ENCODE measurements at places on chromosomes 2 and 18. TPM values are rescaled to one million over a fixed set of nuclear protein-coding genes. Genes with fewer than 3 reads are reported as not detected.

RUFY4 gene
- total RNA-seq = not detected

RAB27B gene
- 3.5 TPM for total RNA-seq

RESP18 gene
- not detected for total RNA-seq

IWS1 gene
- 26.4 TPM for total RNA-seq

CREB1 gene
- 73.7 TPM for total RNA-seq

POTEC gene
- not detected for total RNA-seq

All from T-helper 17 cell (primary cell).